ENCODE measurements at places on chromosomes 12 and 14. TPM values are rescaled to one million over a fixed set of nuclear protein-coding genes. Genes with fewer than 3 reads are reported as not detected.

Gene MCRS1
- total RNA-seq, result 80.6 TPM

Gene INF2
- total RNA-seq, result 64.9 TPM

Gene KRAS
- 27.7 TPM for total RNA-seq

Gene CPNE6
- not detected for total RNA-seq

Gene SLC2A14
- 0.15 TPM for total RNA-seq

Gene ADAM21
- total RNA-seq, result 0.15 TPM

Gene TPPP2
- not detected for total RNA-seq

Gene TAS2R7
- not detected for total RNA-seq

Gene TROAP
- total RNA-seq, result 44.4 TPM

Gene FOXA1
- not detected for total RNA-seq

Gene ST8SIA1
- total RNA-seq, result 3.5 TPM

Gene ALDH2
- total RNA-seq, result 1.4 TPM

Gene AHSA1
- total RNA-seq, result 373 TPM

Gene NUDT14
- total RNA-seq, result 8.4 TPM

Gene ASPG
- total RNA-seq, result not detected

Gene KRT81
- not detected for total RNA-seq

Gene PGF
- total RNA-seq, result 0.17 TPM

Gene MIPOL1
- total RNA-seq, result not detected

Gene PZP
- total RNA-seq, result not detected

Gene OR11H12
- total RNA-seq, result not detected

Gene GPN3
- 69.0 TPM for total RNA-seq

Gene KCNC2
- not detected for total RNA-seq

Gene OLR1
- total RNA-seq, result not detected

Gene IRAK3
- 0.21 TPM for total RNA-seq

Gene SERPINA9
- not detected for total RNA-seq

Gene ACSS3
- not detected for total RNA-seq

Gene GLIPR1L1
- total RNA-seq, result not detected

Gene GLT8D2
- 0.13 TPM for total RNA-seq

Gene HOXC10
- not detected for total RNA-seq

Gene KRT86
- total RNA-seq, result not detected

Gene KLHDC1
- total RNA-seq, result 1.2 TPM

Gene MANSC4
- not detected for total RNA-seq

Gene TSHR
- not detected for total RNA-seq

Gene CCDC197
- not detected for total RNA-seq

Gene KRT74
- not detected for total RNA-seq

Gene MUCL1
- not detected for total RNA-seq

Gene DTX3
- 13.3 TPM for total RNA-seq

Gene IAPP
- not detected for total RNA-seq

Gene TSPAN8
- not detected for total RNA-seq

Gene PYGL
- total RNA-seq, result 1.0 TPM

Gene SCNN1A
- 1.5 TPM for total RNA-seq

Gene PTPN6
- total RNA-seq, result 441 TPM

Gene KRT6C
- total RNA-seq, result not detected

Gene LGMN
- total RNA-seq, result 0.29 TPM

Gene FBLN5
- 0.51 TPM for total RNA-seq

Gene FLRT2
- total RNA-seq, result not detected

Measured in activated CD8-positive, alpha-beta memory T cell treated with anti-CD3 and anti-CD28 coated beads for 36 hours (primary cell).